ENCODE measurements at places on chromosomes 7 and 10.

DNA sequence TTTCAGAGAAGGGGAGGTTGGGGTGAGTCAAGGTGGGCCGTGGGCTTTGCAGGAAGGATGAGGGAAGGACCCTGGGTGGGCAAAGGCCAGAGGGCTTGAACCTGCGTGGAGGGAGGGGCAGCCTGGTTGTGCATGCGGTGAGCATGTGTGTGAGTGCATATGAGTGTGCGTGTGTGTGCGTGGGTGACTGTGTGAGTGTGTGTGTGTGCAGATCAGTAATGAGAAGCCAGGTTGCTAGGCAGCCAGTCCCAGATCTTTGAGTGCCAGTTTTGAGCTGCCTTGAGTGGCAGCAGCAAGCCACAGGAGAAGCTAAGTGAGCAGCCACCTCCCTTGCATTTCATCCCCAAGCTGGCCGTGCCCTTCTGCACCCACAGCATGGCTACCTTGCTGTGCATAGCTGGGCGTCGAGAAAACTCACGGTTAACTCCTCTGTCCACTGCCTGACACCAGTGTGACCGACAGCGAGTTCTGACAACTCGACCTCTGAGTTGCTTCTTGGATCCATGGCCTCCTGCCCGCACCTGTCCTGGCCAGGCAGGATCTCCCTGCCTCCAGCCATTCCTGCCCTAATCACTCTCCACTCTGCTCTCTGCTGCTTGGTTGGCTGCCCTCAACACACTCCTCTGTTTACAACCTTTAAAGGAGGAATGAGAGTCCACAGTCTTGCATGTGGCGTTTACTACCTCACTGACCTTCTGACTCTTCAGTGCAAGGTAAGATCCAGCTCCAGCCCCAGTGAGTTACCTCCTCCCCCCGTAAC, 775.4 kb downstream of the TYW1 start:
- no peak for DNase-seq

- no peak for DNase-seq
Observed at GRCh38 chr10:60434418-60435046, 44.9 kb upstream of the ANK3 start.

GRCh38 chr10:60942134-60942787, 1.7 kb downstream of the RHOBTB1 start:
- DNase-seq: no peak

- no peak for DNase-seq
Observed at GRCh38 chr7:142945001-142945400, 5.7 kb downstream of the LLCFC1 start.

DNA sequence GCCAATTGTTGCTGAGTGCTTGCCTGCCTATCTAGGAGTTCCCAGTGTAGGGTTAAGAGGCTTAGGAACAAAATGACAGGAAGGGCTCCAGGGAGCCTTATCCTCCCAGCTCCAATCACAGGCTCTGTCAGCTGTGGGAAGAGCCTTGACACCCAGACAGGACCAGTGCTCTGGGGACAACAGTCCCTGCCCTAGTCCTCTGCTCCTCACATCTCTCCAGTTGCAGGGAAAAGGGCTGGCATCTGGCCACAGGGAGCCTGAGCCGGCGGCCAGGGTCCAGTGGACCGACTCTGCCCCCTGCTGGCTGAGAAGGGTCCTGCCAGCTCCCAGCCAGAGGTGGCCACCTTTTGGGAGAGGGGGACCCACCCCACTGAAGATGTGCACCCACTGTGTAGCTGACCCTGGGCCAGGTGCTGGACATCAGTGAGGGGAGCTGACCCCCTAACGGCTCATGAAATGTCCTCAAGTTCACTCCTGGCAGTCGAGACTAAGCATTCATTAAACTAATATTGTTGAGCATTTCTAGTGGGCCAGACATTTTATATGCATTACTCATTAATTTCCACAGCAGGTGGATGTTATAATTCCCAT, 17.6 kb downstream of the DNAJB12 start:
- DNase-seq: no peak

DNA sequence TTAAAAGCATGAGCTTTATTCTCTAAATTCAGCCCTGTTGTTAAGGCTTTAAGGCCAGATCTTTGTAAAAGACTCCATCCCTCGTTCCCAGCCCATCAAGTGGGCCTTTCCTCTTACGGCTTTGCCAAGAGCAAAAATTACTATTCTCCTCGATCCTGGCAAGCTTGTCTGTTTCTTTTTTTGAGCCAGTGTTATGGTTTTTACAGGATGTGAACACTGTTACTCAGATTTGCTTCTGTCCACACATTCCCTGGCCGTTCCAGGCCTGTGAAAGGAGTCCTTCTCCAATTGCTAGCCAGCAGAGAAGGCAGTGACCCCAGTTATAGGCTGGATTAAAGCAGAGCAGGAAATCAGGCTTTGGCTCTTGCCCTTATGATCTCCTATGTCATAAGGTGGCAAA, 47.0 kb upstream of the EPC1 start:
- DNase-seq: no peak

- no peak for DNase-seq
Observed at GRCh38 chr10:124991835-124992234, 49.9 kb downstream of the ZRANB1 start.

GRCh38 chr7:107982918-107983389, 20.0 kb downstream of the LAMB1 start:
- no peak for DNase-seq

GRCh38 chr7:103936558-103936957, 52.9 kb downstream of the RELN start:
- DNase-seq: no peak

GRCh38 chr7:117071551-117071950, 118.2 kb downstream of the ST7 start:
- DNase-seq: no peak

GRCh38 chr7:132557489-132558044, 18.7 kb downstream of the PLXNA4 start:
- DNase-seq: no peak

DNA sequence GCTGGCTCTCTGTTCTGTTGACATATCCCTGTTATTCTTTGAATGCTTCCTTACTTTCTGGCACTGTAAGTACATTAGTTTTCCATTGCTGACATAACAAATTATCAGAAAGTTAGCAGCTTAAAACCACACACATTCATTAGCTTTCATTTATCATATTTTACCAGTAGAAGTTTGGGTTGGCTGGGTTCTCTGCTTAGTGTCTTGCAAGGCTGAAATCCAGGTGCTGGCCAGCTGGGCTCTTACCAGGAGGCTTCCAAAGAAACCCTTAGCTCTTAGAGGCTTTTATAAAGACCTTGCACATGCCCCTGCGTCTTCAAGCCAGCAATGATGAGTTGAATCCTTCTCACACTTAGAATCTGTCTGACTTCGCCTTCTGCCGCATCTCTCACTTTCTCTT, 160.6 kb downstream of the MLLT10 start:
- no peak for DNase-seq

DNA sequence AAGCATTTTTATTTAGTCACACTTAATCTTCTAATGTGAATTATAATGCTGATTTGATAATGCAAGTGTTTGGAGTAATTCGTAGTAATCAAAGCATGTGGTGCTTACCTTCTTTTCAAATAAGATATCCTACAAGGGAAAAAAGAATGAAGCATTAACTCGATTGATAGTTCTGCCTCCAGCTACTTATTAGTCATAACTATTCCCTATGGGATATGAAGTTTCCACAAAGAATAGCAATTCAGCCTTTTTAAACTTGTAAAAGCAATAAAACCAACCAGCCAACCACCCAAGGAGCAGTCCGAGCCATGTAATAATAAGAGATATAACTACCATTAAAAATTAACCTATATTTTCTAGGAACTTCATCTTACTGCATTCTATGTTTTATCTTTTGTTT, 11.6 kb downstream of the COL28A1 start:
- no peak for DNase-seq

GRCh38 chr10:101238732-101239105, 9.5 kb upstream of the LBX1 start:
- no peak for DNase-seq

DNA sequence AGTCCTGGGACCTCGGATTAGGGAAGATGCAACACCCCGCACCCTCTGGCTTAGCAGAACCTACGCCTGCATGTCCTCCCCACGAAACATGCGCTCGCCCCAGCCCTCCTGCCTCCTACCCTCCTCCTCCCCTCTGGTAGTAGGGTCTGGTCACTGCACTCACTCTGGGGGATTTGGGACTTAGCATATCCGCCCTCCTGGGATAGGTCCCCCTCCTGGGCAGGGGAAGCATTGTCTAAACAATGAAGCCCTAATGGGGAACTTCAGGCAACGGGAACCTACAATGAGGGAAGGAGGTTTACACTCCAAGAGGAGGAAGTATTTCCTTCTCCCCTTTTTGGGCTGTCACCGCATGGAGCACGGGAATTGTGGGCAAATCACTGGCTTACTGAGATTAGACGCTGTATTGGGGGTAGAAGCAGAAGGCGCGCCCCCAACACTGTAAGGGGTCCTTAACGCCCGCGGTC, 892 bp downstream of the CRHR2 start:
- no peak for DNase-seq

GRCh38 chr10:102675011-102675665, 30.9 kb downstream of the TRIM8 start:
- no peak for DNase-seq

DNA sequence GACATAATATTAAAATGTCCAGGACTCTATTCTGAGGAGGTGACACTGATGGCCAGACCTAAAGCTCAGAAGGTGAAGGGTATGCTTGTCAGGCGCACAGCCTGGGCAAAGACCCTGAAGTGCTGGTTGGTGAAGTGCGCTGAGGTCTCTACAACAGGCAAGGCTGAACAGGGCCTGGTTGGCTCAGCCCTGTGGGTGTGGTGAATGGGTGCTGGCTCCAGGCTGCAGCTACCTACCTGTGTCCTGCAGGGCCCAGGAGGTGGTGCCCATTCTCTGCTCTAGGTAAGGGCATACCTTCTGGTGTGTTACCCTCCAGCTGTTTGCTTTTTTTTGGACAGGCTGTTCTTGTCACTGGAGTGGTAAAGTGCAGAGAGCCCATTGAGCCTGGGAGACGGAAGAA, 85.1 kb downstream of the RAMP3 start:
- DNase-seq: no peak

DNA sequence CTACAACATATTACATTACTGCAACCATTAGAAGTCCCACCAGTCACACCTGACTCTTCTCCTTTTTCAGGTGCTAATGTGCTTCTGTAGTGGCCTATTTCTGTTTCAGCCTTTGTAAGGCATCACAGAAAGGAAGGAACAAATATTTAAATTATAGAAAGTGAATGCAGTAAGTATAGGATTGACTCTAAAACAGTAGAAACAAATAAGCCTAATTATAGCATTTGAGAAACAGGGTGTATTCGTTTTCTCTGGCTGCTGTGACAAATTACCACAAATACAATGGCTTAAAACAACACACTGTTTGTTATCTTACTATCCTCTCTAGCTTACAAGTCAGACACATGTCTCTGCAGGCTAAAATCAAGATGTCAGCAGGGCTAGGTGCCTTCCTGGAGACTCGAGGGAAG, 69.4 kb downstream of the CCSER2 start:
- no peak for DNase-seq

DNA sequence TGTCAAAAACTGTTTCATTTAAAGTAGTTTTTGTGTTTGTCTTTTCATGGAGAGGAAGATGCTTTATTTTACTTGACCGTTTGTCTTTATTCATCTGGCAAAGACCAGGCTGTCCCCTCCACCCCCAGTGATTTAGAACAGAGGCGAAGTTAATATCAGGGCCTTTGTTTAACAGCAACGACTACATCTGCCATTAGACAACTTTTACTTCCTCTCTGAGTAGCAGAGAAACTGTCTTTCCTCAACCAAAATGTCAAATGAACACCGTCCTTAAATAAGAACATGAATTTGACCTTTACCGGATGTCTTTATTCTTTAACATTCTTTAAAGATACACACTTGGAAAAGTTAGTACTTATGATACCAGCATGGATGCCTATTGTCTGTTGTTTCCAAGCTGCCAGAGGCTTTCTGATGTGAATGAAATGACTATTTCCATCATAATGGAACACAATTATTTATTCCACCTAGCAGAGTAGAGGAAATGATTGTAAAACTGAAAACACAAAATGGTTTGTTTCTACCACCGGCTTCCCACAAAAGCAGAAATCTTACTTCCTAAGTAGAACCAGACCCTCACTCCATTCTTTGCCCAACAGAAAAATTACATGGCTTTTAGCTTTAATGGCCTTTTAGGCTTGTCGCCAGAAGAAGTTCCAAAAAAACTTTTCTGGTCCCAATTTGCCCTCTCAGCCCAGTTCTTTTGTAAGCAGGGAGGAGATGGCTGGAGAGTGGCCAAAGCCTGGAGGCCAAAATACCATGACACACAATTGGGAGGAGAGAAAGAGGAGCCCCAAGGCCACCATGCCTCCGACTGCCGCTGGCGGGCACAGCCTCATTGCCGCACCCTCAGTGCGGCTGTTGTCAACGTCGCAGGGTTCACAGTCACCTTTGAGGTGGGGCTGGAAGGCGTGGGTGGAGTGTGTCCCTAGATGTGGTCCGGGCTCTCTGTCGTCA, 168.5 kb downstream of the TEX36 start:
- DNase-seq: no peak

DNA sequence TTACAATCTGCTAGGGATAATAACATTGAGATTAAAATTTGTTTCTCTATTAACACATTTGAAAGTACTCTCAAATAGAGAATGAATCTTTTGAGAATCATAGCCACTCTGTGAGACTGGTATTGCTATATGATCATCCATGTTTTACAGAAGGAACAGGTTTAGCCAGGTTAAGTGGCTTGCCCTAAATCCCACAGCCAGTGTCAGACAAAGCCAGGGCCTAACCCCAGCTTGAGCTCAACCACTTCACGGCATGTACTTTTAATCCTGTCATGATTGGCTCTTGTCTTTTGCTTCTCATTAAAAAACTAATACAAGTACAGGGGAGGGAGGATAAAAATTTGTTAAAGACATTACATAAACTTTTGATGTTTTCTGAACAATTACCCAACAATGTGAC, 3.8 kb upstream of the ZNRF2 start:
- no peak for DNase-seq

GRCh38 chr10:99815621-99816020, 33.2 kb downstream of the ABCC2 start:
- no peak for DNase-seq

- no peak for DNase-seq
Observed at GRCh38 chr7:125654076-125654475, 724.5 kb upstream of the POT1 start.

DNA sequence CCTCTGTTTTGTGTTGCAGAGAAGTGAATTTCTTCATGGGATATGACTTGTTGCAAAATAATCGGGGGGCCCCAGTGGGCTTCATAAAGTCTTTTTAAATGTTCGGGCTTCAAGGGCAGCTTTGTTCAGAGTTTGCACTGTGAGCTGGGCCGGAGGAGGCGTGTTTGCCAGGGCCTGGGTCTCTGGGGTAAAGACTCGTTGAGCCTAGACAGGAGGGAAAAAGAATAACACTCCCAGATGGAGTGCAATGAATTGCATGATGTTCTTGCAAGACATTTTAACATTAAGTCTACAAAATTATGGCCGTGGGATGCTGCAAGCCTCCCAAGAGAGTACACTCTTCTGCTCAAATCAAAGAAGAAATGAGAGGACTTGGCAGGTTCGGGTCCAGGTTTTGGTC, 23.6 kb downstream of the BMPER start:
- no peak for DNase-seq

- no peak for DNase-seq
Observed at GRCh38 chr7:105153531-105153930, 139.5 kb downstream of the KMT2E start.

Measured in stimulated activated CD8-positive, alpha-beta memory T cell treated with anti-CD3 and anti-CD28 coated beads, Interleukin-15, amount 100 ng/mL, for 24 hours (primary cell).